CD8-positive, alpha-beta memory T cell (primary cell): ENCODE measurements at places on chromosomes 4 and X.
A peak's percentile ranks its signal among the peaks of the same experiment; 100 is the strongest.

- DNase-seq = no peak
Observed at GRCh38 chr4:123701131-123701575, 304.6 kb downstream of the SPRY1 start.

- DNase-seq = no peak
Observed at GRCh38 chrX:47483306-47484268, 565 bp upstream of the ZNF41 start.

DNA sequence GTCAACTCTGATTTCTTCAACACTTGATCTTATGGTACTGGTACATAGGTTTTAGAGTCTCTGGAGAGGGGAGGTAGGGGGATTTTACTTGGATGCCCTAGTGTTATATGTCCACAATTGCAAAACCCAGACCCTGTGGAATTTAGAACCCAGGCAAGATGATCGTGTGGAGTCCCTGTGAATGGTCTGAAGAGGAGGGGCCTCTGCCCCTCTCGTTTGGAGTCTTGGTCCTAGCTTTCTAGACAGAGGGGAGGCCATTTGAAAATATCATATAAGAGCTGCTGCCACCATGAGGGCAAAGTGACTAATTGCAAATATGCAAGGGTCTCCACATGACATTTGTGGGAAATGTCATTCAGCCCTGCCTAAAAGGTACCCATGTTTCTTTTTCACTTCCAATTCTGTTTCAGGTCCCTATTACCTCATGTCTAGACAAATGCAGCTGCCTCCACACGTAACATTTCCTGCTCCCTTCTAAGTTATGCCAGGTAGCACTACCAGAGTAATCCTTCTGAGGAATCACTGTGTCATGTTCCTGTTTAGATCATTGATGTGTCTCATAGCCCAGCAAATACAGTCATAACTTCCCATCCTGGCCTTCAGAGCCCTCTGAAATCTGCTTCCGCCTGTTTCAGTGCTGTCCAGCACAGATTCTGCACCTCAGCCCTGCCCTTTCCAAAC is 126.8 kb downstream of the KLHL8 start:
- DNase-seq = peak; percentile 58

- no peak for DNase-seq
Observed at GRCh38 chr4:174583056-174583455, 60.8 kb upstream of the HPGD start.

GRCh38 chr4:77501240-77501639 is 104.4 kb upstream of the CXCL13 start:
- DNase-seq = no peak

- DNase-seq = no peak
Observed at GRCh38 chr4:186082221-186082620, 13.3 kb downstream of the TLR3 start.

DNA sequence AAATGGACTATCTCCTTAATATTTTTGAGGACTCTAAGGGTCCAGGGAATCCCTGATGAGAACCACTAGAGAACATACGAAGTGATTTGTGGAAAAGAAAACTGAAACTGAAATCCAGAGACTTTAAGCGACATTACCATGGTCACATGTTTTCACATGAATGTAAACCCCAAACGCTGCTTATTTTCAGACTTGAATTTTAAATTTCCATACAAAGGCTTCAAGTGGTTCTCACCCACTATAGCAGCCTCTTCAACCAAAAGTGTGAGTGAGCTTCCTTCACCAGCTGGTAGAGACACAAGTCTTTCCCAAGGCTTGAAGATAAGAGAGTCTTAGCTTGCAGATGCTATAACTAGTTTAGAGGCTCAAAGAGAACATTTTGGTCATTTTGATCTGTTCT is 232.7 kb downstream of the MGST2 start:
- no peak for DNase-seq

GRCh38 chrX:123884809-123885408 is 25.1 kb downstream of the XIAP start:
- DNase-seq = no peak

DNA sequence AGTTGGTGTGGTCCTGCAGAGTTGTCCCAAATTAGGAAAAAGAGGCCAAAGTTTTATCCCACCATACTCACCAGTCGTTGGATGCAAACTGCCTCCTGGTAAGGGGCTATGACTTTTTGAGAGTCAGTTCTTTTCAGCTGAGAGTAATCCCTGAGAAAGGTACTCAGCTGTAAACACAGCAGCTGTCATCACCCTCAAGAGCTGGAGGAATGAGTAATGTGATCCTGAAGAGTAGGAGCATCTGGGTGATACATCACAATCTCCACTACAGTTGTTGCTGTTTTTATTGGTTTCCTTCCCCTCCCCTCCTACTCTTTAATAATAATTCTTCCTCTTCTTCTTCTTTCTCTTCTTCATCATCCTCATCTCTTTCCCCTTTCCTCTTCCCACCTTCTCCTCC is 5.7 kb downstream of the MAGEE1 start:
- DNase-seq = no peak

GRCh38 chrX:20968996-20969395 is 405.2 kb upstream of the CNKSR2 start:
- DNase-seq = no peak

- DNase-seq = no peak
Observed at GRCh38 chr4:110484029-110484428, 8.1 kb downstream of the ENPEP start.
